ENCODE measurements at places on chromosomes 16 and 17. TPM values are rescaled to one million over a fixed set of nuclear protein-coding genes. Genes with fewer than 3 reads are reported as not detected.

DNA sequence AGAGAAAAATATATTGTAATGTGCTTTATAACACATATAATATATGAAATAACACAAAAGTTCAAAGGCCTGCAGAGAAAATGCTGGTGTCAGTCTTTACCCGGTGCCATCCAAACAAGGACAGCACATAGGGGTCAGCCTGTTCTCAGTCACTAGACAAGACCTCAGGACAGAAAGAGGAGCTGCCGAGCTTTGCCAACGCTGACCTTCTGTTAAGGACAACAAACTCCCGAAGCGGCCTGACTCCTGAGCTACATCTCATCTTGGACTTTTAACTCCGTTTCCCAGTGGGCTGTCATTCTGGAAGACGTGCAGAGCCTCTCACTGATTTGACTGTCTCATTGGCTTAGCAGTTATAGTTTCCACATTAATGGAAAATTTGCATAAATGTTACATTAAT, 6.9 kb downstream of the ELAC2 start:
- H3K4me3 ChIP-seq, result no peak overlapping the region
- H3K27me3 ChIP-seq, result no peaks in the 10 kb centered on the region
- H3K27ac ChIP-seq, result no peak overlapping the region
- DNase-seq, result no peak
- H3K4me1 ChIP-seq, result peaks cover 4% of the 10 kb centered on the region

GRCh38 chr16:81866820-81867440, 87.8 kb downstream of the PLCG2 start:
- H3K4me3 ChIP-seq, result no peak overlapping the region
- peaks cover 17% of the 10 kb centered on the region for H3K4me1 ChIP-seq
- H3K27me3 ChIP-seq, result no peaks in the 10 kb centered on the region
- peak; percentile 70 for DNase-seq
- no peaks in the 10 kb centered on the region for H3K36me3 ChIP-seq

DNA sequence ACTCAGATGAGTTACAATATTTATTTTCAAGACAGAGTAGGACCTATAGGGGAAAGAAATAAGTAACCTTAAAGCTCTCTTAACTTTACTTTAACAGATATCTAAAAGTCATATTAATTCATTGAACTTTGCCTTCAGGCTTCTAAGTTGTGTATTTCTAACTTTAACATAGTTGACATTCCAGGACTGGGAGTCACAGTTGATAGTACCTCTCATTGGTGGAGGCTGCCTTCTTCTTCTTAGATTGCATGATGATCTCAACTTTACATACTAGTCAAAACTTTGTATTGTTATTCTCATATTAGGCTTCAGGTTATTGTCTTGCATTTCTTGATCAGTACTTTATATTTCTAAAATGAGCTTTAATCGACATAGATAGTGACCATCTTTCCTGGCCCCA, 350.1 kb upstream of the KIF2B start:
- H3K27me3 ChIP-seq, result no peaks in the 10 kb centered on the region
- no peaks in the 10 kb centered on the region for H3K4me1 ChIP-seq
- H3K27ac ChIP-seq, result no peak overlapping the region
- no peaks in the 10 kb centered on the region for H3K36me3 ChIP-seq

The WNT9B gene
- total RNA-seq, result 0.81 TPM

DNA sequence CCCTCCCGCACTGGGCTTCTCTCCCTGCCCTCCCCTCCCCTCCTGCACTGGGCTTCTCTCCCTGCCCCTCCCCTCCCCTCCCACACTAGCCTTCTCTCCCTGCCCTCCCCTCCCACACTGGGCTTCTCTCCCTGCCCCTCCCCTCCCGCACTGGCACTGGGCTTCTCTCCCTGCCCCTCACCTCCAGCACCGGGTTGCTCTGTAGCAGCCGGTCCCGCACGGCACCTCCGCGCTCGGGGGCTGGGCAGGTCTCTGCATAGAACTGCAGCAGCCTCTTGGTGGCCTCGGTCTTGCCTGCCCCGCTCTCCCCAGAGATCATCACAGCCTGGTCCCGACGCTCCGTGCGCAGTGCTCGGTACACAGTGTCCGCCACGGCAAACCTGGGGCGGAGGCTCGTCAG, 9.8 kb downstream of the MYO1C start:
- DNase-seq, result peak; percentile 61
- H3K4me3 ChIP-seq, result no peak overlapping the region
- no peaks in the 10 kb centered on the region for H3K27me3 ChIP-seq
- H3K36me3 ChIP-seq, result peaks cover 60% of the 10 kb centered on the region
- H3K27ac ChIP-seq, result no peak overlapping the region

The XYLT1 gene
- 1.1 TPM for total RNA-seq

The HP gene
- 3.6 TPM for total RNA-seq

DNA sequence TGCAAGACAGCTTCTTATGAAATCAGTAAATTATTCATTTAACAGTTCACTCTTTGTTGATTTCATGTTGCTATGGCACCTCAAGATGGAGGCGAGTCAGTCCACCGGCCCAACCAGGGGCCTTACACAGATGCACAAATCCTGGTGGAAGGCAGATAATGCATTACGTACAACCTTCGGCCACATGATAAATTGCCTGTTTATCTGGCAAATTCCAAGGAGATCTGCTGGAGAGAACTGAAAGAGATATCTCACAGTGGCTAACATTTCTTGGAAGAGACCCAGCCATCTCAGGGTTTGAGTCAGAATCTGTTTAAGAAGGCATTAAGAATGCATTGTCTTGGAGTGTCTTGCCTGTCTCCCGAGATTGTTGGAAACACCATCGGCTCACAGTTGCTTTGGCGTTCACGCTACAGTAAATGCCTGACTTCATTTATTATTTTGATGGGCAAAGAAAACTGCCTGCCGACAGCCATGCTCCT, 225.6 kb downstream of the MSI2 start:
- no peaks in the 10 kb centered on the region for H3K27me3 ChIP-seq
- H3K4me3 ChIP-seq, result no peak overlapping the region
- no peak for DNase-seq
- peaks cover 72% of the 10 kb centered on the region for H3K4me1 ChIP-seq
- H3K27ac ChIP-seq, result no peak overlapping the region
- H3K36me3 ChIP-seq, result no peaks in the 10 kb centered on the region

GRCh38 chr17:70336411-70336810, 167.1 kb downstream of the KCNJ2 start:
- no peak overlapping the region for H3K4me3 ChIP-seq
- no peaks in the 10 kb centered on the region for H3K27me3 ChIP-seq
- no peaks in the 10 kb centered on the region for H3K36me3 ChIP-seq
- no peaks in the 10 kb centered on the region for H3K4me1 ChIP-seq

DNA sequence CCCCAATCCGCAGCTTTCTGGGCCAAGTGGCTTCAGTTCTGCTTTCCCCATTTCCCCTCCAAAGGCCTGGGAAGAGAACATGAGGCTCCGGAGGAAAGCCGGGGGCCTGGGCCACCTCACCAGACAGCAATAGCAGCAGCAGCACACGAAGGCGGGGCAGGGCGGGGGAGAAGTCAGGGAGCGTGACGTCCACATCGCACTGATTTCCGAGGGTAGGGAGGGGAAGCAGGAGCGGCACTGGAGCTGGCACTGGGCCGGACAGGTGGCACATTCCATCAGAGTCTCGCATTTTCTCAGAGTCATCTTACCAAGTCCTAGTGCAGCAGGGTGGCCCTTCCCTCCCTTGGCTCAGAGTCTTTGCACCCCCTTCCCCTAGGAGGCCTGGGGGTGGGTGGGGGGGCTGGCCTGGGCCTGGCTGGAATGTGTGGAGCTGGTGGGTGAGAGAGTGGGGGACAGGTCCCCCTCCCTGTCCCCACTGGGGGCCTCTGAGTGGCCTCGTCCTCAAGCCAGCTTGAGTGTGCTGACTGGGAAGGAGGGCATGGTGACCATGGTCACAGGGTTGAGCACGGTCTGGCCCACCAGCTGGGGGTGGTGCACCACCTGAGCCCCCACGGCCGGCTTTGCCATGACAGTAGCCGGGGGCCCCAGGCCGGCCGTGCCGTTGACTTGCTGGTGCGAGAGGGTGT, 14.3 kb downstream of the MNT start:
- no peaks in the 10 kb centered on the region for H3K27me3 ChIP-seq
- DNase-seq, result no peak
- no peak overlapping the region for H3K27ac ChIP-seq
- no peak overlapping the region for H3K4me3 ChIP-seq
- H3K36me3 ChIP-seq, result peaks cover 31% of the 10 kb centered on the region

GRCh38 chr16:2711370-2712062, 8.5 kb downstream of the PRSS27 start:
- no peaks in the 10 kb centered on the region for H3K27me3 ChIP-seq
- no peak overlapping the region for H3K27ac ChIP-seq
- peaks cover 6% of the 10 kb centered on the region for H3K4me1 ChIP-seq
- no peak for DNase-seq
- no peak overlapping the region for H3K4me3 ChIP-seq

- H3K36me3 ChIP-seq, result no peaks in the 10 kb centered on the region
- peaks cover 69% of the 10 kb centered on the region for H3K27me3 ChIP-seq
- DNase-seq, result no peak
- no peak overlapping the region for H3K27ac ChIP-seq
Observed at GRCh38 chr17:79219208-79219935, 144.7 kb downstream of the ENGASE start.

The OTOP3 gene
- total RNA-seq, result not detected

The MLST8 gene
- total RNA-seq, result 22.8 TPM

- H3K4me1 ChIP-seq, result peaks cover 25% of the 10 kb centered on the region
- H3K36me3 ChIP-seq, result no peaks in the 10 kb centered on the region
- no peak for DNase-seq
- H3K27ac ChIP-seq, result no peak overlapping the region
- peak overlapping the region; percentile 67 for H3K4me3 ChIP-seq
Observed at GRCh38 chr17:48611213-48611612, 396 bp upstream of the HOXB7 start.

DNA sequence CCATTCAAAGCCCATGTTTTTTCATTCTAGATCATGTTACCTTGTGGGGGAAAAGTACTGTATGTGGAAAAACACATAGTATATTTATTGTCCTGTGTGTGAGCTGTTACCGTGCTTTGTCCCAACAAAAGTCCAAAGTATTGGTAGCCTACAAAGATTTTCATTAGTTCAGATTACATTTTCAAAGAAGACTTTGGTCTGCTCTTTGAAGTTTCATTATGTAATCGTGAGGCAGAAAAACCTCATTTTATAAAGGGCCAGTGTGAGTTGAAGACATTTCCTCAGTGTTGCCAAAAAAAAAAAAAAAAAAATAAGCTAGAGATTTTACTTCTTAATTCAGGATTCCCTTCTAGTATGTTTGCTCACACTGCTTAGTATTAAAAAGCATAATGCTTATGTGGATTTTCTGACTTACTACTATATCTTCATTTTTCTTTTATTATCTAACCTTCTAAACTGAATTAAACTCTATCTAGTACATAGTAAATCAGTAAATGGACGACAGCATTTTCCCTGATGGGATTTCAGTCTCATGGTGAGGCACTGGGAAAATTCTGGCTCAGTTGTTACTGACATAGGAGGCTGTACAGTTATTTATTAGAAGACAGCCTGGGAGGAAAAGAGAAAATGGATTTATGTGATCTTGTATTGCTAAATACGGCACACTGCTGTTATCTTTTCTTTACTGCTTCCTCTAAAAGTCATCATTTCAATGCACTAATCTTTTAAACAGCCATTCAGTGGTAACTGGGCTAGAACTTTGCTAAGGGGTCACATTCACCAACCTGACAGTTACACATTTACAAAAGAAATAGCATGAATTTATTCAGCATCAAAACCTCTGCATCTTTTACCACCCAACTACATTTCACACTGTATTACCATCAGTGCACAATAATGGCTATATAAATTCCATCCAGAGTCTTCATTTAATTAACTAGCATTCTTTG, 100.6 kb downstream of the STXBP4 start:
- no peak overlapping the region for H3K4me3 ChIP-seq
- H3K36me3 ChIP-seq, result no peaks in the 10 kb centered on the region
- H3K27me3 ChIP-seq, result no peaks in the 10 kb centered on the region
- no peaks in the 10 kb centered on the region for H3K4me1 ChIP-seq
- no peak for DNase-seq
- no peak overlapping the region for H3K27ac ChIP-seq

GRCh38 chr16:57704011-57704904, 9.7 kb downstream of the DRC7 start:
- H3K27ac ChIP-seq, result no peak overlapping the region
- no peaks in the 10 kb centered on the region for H3K36me3 ChIP-seq
- no peaks in the 10 kb centered on the region for H3K27me3 ChIP-seq
- no peak for DNase-seq
- H3K4me1 ChIP-seq, result no peaks in the 10 kb centered on the region

DNA sequence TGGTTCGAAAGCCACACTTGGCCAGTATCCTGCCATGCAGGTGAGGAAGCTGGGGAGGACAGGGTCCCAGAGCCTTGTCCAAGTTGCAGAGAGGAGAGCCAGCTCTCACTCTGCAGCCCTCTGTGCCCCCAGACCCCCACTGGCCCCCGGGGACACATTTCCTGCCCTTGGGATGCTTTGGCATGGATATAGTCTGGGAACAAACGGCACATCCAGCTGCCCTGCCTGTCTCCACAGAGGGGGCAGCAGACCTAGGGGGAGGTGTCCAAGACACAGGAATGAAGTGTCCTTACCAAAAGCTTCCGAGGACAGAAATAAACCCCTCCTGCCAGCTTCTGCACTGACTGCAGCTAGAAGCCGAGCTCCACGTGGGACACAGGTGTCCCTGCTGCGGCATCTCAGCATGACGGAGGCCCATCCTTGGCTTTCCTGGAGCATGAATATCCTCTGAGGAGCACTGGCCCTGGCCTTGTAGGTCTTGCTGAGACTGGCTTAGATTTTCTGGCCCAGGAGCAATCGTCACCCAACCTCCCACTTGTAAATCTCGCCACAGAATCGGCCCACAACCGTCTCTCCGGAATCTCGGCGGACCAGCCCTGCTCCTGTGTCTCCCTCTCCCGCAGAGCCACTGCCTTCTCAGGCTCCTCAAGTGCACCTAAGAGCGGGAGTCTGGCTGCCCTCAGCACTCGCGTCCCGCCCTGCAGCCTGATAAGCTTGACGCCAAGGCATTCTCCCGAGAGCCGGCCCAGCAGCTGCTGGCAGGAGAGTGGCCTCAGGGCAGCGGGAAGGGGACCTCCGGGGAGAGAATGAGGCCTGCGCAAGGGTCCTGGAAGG, 1.1 kb upstream of the CAPN15 start:
- H3K4me1 ChIP-seq, result peaks cover 34% of the 10 kb centered on the region
- H3K27me3 ChIP-seq, result no peaks in the 10 kb centered on the region
- peak overlapping the region; percentile 95 for H3K27ac ChIP-seq

The CCT6B gene
- 0.96 TPM for total RNA-seq

The DDX5 gene
- 331 TPM for total RNA-seq

The GAS2L2 gene
- 0.10 TPM for total RNA-seq

GRCh38 chr17:77540975-77541374, 400.2 kb downstream of the SEC14L1 start:
- no peak for DNase-seq
- no peak overlapping the region for H3K4me3 ChIP-seq
- H3K4me1 ChIP-seq, result peaks cover 13% of the 10 kb centered on the region

Measured in heart left ventricle (tissue), 16 donors.